ENCODE measurements at places on chromosomes 2 and 18.

GRCh38 chr2:38692636-38693318 lies 26.9 kb downstream of the GALM start:
- no peak for DNase-seq

DNA sequence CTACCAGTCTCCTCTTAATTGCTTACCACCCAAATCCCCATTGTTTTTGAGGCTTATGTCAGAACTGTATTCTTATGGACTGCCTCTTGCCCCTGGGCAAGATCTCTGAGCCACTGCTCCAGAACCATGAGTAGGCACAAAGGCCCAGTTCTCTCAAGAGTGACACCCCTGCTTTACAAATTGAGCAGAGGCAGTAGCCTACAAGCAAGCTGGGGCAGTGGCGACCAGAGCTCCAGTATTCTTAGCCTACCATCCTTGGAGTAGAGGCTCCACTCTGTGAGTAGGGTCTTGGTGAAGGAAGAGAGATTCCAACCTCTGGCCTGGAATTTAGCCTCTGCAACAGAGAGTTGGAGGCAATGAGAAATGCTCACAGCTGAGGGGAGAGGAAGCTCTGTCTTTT lies 36.5 kb downstream of the WDR75 start:
- no peak for DNase-seq

GRCh38 chr2:85307527-85307897 lies 20.3 kb downstream of the TGOLN2 start:
- DNase-seq: no peak

DNA sequence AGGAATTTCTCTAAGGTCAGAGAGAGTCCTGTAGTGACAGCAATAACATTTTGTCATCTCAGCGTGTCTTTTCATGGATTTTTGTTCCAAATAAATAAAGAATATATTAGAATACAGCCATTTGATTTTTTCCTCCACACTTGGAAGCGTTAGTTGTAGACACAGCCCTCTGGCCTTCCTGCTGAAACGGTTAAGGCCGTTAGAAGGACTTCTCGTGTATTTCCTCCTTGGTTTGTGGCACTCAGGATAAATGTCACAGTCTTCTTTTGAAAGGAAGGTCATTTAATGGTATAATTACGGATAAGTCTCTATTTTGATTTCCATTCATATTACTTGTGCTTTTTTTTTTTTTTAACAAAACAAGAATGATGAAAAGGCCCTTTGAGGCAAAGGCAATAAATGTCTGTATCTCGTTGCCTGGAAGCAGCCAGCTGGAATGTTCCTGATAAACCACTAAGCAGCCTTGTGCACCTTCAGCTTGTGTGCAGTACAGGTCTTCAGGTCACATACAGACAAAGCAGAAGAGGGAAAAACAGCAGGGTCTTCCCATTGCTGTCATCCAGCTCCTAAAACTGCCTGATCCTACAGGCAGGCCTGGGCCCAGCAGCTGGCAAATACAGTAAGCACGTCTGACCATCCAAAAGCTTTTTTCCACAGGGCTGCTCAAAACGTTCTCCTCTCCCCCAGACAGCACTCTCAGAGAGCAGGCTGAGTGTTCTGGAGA lies 14.4 kb downstream of the EFR3B start:
- DNase-seq: no peak

- no peak for DNase-seq
Observed at GRCh38 chr18:62452280-62452831, 70.5 kb upstream of the ZCCHC2 start.

DNA sequence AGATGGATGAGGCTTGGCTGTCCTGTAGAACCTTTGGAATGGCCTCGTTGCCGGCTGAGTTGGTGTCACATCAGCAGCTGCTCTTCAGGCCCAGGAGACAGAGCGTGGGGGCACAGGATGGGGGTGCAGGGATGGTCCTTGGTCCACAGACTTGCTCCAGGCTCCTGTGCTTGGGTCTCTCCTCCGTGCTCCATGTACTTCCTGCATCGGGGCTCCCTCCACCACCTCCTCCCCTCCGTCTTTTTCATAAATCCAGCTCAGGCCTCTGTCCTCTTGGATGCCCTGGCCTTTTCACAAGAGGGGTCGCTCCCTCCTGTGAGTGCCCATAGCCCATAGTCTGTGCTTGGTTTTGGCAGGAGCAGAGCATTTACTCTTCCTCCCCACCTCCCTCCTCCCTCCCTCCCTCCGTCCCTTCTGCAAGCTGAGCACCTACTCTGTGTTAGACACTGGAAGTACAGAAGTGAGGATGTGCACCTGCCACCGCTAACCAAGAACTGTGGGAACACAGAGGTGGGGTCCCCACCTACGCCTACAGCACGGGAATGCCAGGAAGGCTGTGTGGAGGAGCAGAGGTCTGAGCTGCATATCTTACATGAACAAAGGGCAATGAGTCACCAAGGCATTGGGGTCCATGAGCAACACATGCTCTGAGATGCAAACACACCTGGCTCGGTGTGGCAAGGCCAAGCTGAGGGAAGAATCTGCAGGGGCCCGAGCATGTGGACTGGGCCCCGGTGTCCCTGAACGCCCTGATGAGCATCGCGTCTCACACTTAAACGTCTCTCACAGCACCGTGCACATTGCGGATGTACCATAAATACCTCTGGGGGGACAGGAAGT lies 458.7 kb upstream of the HS6ST1 start:
- peak; percentile 62 for DNase-seq

DNA sequence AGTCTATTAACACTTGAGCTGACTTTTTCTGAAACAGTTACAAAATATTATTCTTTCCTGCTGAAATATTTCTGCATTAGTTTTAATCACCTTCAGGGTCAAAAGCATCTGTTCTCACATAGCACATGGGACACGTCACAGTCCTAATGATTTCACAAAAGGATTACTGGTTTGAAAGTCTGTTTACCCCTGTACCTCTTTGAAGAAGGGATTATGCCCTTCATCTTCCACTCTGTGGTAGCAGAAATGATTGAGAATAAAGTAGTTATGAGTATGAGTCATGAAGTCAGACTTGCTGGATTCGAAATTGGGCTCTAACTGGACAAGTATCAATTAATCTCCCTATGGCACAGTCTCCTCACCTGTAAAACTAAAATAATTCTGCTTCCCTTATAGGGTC lies 121.2 kb downstream of the SATB2 start:
- DNase-seq: no peak

DNA sequence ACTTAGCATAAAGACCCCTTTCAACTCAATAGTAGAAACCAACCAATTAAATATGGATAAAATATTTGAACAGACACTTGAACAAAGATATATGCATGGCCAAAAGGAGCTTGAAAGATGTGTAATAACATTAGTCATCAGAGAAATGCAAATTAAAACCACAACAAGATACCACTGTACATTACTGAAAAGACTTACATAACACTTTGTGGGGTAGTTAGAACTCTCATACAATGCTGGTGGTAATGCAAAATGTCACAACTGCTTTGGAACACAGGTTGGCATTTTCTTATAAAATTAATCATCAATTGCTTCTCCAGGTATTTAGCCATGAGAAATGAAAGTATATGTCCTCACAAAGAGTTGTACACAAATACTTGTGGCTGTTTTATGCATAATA lies 60.7 kb downstream of the TTC27 start:
- DNase-seq: no peak

GRCh38 chr2:8234757-8235374 lies 447.0 kb upstream of the ID2 start:
- no peak for DNase-seq

GRCh38 chr2:88568179-88568578 lies 59.1 kb downstream of the EIF2AK3 start:
- DNase-seq: no peak

- no peak for DNase-seq
Observed at GRCh38 chr2:147049957-147050356, 794.9 kb upstream of the ACVR2A start.

- DNase-seq: no peak
Observed at GRCh38 chr2:217353591-217353990, 493.7 kb upstream of the TNP1 start.

- DNase-seq: no peak
Observed at GRCh38 chr2:190417045-190417842, 9.1 kb downstream of the MFSD6 start.

DNA sequence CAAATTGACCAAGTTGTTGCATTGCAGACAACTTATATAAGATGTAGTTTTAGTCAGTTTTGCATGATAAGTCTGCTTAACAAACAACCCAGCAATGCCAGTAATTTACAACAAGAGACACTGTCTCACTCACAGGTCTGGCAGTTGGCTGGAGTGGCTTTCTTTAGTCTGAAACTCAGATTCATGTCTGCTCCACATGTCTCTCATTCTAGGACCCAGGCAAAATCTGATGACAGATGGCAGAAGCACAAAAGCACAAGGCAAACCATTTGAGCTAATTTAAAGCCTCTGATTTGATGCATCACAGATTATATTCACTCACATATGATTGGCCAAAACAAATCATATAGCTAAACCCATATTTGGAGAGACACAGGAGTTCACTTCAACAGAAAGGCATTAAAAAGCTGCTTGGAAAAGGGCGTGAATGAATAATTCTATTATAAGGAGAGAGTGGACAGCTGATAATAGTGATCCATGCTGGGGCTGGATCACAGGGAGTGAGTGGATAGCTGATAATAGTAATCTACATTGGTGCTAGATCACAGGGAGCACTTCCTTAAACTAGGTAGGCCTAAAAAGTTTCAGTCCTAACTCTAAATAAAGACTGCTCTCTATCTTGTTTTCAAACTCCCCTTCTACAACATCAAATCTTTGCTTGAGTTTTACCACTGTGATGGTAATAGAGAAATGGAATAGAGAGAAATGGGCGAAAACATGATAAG lies 593.2 kb upstream of the ZNF804A start:
- no peak for DNase-seq

DNA sequence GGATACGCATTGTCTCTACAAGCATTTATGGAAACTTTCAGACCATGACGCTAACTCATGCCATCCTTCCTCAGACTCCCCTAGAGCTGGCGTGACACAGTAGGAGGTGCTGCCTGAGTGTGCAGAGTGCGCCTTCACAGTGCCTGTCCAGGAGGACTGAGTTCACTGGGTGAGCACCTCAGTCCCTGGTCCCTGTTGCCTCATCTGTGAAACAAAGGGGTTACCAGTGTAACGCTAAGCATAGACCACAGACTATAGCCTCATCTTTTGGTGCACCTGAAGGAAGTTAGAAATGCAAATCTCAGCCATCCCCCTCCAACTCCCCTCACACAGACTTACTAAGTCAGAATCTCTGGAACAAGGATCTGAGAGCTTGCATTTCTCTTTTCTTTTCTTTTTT lies 142.8 kb downstream of the TMEM17 start:
- no peak for DNase-seq

DNA sequence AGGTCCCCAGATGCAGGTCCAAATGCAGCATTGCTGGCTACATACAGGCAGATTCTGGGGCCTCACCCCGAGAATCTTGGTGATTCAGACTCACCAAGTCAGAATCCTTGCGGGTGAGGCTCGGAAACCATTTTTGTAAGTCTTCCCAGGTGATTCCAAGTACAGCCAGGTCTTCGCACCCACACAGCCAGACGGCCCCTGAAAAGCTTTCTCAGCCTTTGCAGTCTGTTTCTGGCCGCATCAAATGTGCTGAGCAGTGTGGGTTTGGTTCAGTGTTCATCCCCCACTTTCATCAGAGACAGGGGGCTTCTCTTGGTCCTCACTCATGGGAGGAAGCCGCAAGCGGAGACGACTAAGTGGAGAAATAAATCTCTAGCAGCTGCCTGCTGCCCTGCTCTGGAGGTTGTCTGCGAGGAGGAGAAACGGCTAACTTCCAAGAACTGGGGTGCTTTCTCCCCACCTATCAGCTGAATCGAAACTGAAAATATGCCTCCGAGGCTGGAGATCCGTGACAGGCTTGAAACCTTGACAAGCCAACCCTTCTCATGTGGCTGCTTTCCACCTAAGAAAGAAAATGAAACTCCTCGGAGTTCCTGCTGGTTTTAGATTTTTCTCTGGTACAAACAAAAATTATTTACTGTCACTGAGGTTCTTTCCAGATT lies 8.9 kb upstream of the TMEM185B start:
- peak; percentile 60 for DNase-seq

DNA sequence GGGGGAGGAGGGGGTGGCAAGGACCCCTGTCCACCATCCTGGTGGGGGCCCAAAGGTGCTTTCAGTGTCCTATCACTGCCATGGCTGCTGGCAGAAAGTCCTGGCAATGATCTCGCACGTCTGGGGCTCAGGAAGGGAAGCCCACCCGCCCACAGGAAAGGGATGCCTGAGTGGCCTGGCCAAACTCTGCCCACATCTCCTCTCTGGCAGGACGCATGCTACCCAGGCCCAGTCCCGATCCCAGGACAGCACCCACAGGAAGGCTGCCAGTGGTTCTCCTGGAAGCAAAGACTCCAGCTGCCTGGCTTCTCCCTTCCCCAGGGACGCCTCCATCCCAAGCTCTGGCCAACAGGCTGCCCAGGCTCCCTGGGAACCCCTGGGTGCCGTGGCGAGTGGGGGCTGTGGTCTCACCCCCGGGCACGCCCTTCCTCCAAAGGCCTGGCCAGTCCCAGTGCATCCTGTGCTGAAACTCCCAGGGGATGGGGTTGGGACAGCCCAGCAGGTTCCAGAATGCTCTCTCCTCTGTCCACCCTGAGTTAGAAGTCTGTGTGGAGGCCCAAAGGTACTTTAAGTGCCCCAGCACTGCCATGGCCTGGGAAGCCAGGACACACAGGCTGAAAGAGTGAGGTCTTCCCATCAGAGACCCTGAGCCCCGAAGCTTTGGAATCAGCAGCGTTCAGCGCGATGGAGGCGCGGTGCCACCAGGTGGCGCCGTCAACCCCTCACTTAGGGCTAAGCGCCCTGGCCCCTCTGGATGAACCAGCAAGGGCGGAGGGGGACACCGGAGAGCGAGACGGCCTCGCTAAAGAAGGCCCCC lies 29.8 kb upstream of the TAF1B start:
- peak; percentile 92 for DNase-seq

- no peak for DNase-seq
Observed at GRCh38 chr2:56666777-56667176, 483.0 kb downstream of the CCDC85A start.

DNA sequence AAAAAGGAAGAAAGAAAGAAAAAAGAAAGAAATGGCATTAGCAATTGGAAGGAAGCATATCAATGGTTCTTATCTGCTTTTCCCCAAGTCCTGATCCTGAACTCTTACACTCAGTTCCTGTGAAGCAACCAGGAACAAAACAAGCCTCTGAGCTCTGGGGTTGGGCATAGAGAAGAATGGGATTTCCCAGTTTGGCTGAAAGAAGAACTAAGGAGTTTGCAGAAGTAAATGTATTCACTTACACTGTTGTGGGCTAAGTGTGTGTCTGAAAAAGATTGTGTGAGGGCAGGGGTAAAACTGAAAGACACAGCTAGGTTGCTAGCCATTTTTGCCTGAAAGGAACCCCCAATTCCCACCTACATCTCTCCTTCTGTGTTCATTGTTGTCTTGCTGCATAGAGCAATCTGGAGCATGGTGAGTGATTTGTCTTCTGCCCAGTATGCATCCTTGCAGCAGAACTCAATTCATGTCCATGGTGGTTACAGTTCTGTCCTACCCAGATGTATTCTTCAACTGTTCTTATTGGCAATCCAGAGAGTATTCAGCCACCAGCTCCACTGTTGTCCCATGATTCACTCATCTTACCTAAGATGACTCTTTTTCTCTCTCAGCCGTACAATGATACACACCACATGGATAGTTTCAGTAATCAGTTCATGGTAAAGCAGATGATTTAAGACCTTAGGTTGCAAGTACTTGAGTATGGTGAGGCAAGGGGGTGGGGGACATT lies 348.7 kb downstream of the ARHGAP15 start:
- no peak for DNase-seq

Measured in mesenteric fat pad (tissue), 1 donor.